K562 (cell line): ENCODE measurements at places on chromosomes 6 and 20.

- no peak for DNase-seq
These were observed 396.7 kb downstream of the SYNE1 start for GRCh38 chr6:152240436-152240835.

GRCh38 chr6:13635948-13636658 is 21.0 kb downstream of the NOL7 start:
- no peak for DNase-seq

DNA sequence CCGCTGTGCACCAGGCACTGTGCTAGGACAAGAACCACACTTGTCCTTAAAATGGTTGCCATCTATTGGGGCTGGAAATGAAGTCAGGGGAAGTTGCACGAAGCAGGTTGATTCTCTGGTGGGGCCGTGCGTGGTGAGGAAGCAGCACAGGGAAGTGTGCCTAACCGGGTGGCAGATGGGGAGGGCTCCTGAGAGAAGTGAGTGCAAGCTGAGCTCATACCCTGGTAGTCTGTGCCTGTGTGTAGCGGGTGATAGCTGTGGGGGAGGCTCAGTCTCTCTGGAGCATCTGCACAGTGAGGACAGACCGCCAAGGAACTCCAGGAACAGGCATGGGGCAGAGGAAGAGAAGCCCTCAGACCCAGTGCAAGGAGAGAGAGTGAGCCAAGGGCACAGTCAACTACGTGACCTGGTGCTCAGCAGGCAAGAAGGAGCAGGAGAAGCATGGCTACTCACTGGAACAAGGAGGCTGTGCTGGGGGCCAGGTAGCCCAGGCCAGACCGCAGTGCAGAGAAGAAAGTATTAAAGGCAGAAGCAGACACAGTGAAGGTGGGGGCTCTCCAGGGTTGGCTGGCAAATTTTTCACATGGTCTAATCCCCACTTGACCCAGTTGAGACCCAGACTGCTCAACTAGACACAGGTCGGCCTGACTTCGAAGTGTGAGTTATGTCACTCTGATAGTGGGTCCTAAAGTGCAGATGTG is 155.0 kb downstream of the CDH26 start:
- DNase-seq = no peak

DNA sequence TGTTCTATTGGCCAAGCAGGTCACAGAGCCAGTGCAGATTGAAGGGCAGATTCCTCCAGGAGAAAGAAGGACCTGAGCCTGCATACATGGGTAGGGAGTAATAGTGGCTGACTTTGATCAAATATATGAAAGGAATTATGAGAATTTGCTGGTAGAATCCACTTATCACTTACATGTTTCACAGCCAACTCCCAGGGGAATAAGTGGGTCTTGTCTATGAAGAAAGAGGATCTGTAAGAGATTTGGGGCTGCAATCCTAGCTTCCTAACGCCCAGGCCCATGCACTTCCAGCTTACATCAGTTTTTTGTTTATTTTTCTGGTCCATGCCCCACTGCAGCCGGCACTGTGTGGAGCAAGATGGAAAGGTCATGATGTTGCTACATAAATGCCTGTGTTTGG is 107.9 kb upstream of the SYNDIG1 start:
- DNase-seq = no peak

- no peak for DNase-seq
These were observed 18.3 kb upstream of the FOXP4 start for GRCh38 chr6:41527721-41528408.

- no peak for DNase-seq
These were observed 59.2 kb downstream of the SNRNP48 start for GRCh38 chr6:7649037-7649810.

DNA sequence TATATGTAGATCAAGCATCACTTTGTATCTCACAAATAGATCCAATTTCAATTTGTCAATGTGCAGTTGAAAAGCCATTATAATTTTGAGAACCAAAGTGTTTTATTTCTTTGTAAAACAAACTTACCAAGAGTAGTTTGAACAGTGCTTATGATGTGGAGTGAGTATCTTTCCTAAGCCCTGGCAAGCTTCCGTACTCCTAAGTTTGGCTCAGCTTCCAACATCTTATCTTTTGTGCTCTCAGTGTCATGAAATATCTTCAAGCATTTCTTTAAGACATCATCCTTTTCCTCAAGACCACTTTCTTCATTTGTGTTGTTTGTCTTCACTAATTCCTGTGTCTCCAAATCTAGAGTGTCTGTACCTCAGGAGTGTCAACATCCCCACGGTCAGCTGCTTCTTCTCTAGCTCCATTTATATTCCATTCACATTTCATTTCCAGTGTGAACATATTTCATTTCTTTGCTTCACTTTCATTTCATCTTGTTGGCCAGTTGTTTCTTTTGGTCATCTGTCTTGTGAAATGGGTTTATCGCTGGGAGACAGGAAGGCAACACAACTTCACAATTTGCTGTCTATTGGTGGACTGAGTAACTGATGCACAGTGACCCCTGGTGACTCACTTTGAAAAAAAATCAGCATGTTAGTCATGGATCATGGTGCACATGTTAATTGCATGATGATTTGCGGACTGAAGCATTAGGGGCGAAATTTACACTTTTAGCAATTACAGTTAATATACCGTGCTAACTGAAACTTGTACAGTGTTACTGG is 36.9 kb downstream of the SLC24A3 start:
- DNase-seq = peak; percentile 6

DNA sequence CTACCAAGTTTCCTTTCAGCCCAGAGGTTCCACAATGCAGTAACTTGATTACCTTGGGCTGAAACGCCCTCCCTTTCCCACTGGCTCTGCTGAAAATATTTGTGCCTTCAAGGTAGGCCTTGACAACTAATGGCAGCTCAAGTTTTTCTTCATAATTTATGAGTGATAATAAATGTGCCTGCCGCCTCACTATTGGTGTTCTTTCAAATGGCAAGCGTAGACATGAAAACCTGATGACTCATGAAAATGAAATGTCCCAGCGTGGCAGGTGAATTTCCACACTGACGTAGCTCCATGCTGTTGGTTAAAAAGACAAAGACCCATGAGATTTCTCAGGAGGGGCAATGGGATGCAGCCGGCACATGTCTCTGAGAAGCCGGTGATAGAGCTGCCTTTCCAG is 107.2 kb upstream of the GGTLC1 start:
- no peak for DNase-seq

DNA sequence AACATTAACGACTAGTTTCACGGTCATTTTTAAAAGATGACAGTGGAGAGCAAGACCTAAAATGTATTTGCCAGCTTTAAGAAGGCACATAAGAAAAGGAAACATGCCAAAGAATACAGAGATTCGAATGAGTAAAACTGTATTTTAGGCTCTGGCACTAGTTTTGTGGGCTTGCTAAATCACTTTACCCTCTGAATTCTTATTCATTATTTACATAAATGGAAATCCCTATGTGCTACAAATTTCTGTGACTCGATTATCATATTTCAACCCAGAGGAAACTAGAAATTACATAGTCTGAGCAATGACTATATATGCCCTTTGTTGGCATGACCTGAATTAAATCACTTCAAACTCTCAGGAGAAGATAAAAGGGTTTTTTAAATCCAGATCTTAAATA is 441.7 kb upstream of the RNF217 start:
- DNase-seq = no peak

GRCh38 chr6:70860045-70860444 is 96.8 kb downstream of the B3GAT2 start:
- no peak for DNase-seq

GRCh38 chr6:13427316-13427715 is 60.1 kb downstream of the GFOD1 start:
- DNase-seq = no peak

- DNase-seq = no peak
These were observed 8.1 kb downstream of the OSBPL2 start for GRCh38 chr20:62246431-62246830.

DNA sequence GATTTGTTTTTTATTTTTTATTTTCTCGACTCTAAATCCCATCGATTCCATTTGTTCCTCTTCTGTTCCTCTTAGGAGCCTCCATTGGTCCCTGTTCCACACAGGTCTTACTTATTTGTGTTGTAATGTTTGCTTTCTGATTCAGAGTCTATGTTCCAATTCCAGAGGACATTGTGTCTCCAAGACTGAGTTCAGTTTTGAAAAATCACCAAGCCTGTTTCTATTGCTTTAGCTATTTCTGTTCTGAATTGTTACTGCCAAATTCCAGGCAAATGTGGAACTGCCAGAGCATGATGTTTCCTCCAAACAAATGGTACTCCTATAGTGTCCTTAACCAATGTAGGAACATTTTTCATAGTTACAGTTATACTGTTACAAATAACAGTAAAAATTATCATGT is 270.9 kb upstream of the SPTLC3 start:
- no peak for DNase-seq

DNA sequence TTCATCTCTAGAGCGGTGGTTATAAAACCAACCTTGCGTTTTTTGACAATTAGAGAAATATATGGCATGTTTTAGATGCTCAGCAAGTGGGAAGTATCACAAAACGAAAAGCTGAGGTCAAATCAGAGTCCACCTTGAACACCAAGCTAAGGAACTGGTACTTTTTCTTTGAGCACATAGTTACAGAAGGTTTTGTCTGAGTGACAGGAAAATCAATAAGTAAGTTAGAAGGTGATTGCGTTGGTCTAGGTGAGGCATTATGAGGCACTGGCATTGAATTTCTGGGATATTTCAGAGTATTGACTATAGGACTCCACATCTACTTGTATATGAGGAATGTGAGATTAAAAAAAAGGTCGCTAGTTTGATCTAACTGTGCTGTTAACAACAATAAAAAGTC is 597 bp upstream of the HINT3 start:
- no peak for DNase-seq

DNA sequence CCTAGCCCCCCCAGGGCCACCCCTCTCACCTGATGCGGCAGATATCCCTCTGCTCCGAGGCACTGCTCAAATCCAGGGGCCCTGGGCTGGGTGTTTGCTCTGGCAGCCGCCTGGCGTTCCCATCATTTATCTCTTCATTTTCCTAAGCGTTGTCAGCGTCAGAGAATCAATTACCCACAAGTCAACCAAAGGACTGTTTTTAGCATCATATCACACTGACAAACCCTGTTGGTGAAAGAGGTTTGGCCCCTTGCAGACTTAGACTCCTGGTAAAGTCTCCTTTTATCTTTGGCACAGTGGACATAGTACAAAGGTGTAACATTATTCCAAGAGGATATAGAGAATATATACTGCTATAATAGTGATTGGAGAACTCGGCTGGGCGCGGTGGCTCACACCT is at the start of gene GHRH:
Gene GHRH (minus strand): TSS at position 101 of the 400 bp plus-strand sequence. CDS start 4,925 bp downstream, outside the sequence.
- no peak for DNase-seq

GRCh38 chr6:42970871-42971612 is 7.9 kb downstream of the PEX6 start:
- DNase-seq = peak; percentile 80

- DNase-seq = no peak
These were observed 24.6 kb downstream of the PDE7B start for GRCh38 chr6:135876058-135876457.

DNA sequence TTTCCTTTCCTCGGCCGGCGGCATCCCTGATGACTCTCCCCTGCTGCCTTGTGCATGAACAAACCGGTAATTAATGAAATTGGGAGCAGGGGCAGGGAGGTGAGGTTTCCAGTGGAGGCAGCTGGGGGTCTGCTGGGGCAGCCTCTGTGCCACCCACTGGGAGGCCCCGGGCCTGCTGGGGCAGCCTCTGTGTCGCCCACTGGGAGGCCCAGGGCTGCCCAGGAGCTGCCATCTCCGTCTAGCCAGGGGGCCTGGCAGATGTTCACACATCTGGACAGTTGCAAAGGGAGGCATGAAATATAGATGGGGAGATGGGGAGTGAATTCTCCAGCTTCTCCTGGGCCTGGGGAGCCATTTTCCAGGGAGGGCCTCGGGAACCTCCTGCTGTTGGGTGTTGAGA is 33.8 kb downstream of the TOX2 start:
- no peak for DNase-seq
